ENCODE measurements at places on chromosomes 3 and 15.
A peak's percentile ranks its signal among the peaks of the same experiment; 100 is the strongest.

DNA sequence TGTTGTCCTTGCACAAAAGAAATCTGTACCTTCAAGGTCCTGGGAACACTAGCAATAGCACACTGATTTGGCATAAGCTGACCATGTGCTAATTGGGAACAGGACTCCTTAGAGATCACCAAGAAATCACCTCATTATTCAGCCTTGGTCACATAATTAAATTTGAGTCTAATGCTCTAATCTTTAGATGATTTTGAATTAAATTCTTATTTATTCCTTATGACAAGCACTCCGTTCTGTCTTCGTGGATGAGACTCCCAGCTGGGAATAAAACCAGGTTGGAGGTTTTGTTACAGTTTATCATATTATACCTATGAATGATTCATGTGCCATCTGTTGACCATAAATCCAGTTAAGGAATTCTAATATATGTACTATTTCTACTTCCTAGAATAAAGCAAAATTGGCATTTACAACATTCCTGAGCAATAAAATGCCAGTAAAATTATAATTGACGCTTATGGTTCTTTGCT is 162.2 kb downstream of the MYRIP start:
- H3K4me1 ChIP-seq: no peaks in the 10 kb centered on the region
- H3K27me3 ChIP-seq: no peaks in the 10 kb centered on the region
- H3K27ac ChIP-seq: no peak overlapping the region
- no peak for DNase-seq
- no peaks in the 10 kb centered on the region for H3K36me3 ChIP-seq

- no peaks in the 10 kb centered on the region for H3K4me1 ChIP-seq
- no peak overlapping the region for H3K27ac ChIP-seq
- H3K4me3 ChIP-seq: no peak overlapping the region
- H3K27me3 ChIP-seq: no peaks in the 10 kb centered on the region
These were observed 437.8 kb upstream of the AZI2 start for GRCh38 chr3:28786446-28786845.

GRCh38 chr3:100401674-100402041 is 319 bp downstream of the LNP1 start:
- H3K27ac ChIP-seq: peak overlapping the region; percentile 89
- no peaks in the 10 kb centered on the region for H3K27me3 ChIP-seq
- DNase-seq: peak; percentile 91

DNA sequence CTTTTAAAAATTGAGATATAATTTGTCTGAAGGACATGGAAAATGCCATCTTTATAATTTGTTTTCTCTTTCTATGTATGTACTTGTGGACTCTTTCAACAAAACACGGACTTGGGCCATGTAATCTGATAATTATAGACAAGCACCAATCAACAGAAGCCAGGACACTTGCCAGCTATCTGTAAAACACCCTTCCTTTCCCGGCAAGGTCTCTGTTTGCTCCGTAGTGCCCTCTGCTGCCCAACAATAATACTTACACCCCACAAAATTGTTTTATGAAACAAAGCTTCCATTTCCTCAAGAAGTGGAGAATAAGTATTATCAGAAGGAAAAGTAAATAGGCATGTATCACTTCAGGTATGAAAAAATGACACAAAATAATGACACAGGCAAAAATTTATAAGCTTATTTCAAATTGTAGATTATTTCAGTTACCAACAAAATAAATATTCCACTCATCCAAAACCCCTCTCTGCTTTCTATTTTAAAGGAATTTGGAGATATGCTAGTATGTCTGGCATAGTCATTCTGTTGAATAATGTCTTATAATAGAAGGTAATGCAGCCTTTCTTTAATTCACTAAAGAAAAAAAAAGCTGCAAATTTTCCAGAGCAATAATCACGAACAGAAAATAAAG is 32.8 kb downstream of the MYH15 start:
- DNase-seq: no peak
- H3K27me3 ChIP-seq: no peaks in the 10 kb centered on the region
- no peak overlapping the region for H3K4me3 ChIP-seq
- H3K36me3 ChIP-seq: no peaks in the 10 kb centered on the region
- H3K4me1 ChIP-seq: no peaks in the 10 kb centered on the region

- no peak for DNase-seq
- H3K27ac ChIP-seq: no peak overlapping the region
- H3K4me3 ChIP-seq: no peak overlapping the region
- H3K36me3 ChIP-seq: no peaks in the 10 kb centered on the region
These were observed 180.7 kb upstream of the LMCD1 start for GRCh38 chr3:8320711-8321458.

DNA sequence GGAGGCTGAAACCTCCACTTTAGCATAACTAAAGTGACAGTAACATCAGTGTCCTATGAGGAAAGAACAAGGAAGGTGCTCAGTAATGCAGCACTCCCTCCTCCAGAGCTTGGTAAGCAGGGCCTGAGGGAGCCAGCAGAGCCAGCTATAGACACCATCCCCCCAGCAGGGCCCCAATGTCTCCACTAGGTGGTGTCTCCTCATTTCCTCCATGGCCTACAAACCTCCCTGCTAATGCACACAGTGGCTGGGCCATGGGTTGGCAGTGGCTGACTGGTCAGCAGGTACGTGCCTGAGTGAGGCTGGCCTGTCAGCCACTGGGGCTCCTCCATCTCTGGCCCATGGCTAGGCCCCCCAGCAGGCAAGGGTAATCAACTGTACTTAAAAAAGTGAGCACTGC is 13.6 kb downstream of the MRPS25 start:
- no peak for DNase-seq
- no peak overlapping the region for H3K4me3 ChIP-seq
- no peaks in the 10 kb centered on the region for H3K27me3 ChIP-seq
- H3K4me1 ChIP-seq: peaks cover 8% of the 10 kb centered on the region

DNA sequence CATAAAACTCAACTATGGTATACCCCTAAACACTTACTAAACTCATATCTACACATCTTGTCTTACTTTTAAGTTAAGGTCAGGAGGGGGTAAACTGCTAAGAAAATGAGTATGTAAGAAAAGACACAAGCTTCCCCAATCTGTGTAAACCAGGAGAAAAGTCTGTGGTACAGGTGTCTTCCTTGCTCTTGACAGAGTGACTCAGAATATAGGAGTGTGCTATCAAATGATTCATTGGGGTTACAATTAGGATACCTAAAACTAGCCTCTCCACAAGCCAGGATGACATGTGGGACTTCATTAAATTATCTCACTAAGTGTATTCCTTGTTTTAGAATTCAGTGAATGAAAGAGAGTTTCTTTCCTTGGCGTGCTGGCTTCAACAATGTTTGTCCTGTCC is 274.8 kb downstream of the BBX start:
- DNase-seq: no peak
- H3K4me3 ChIP-seq: no peak overlapping the region
- peaks cover 50% of the 10 kb centered on the region for H3K36me3 ChIP-seq
- no peak overlapping the region for H3K27ac ChIP-seq

GRCh38 chr3:74789111-74789510 is 174.7 kb upstream of the CNTN3 start:
- no peaks in the 10 kb centered on the region for H3K4me1 ChIP-seq
- no peak overlapping the region for H3K4me3 ChIP-seq
- no peaks in the 10 kb centered on the region for H3K27me3 ChIP-seq
- no peaks in the 10 kb centered on the region for H3K36me3 ChIP-seq
- no peak overlapping the region for H3K27ac ChIP-seq
- DNase-seq: no peak

DNA sequence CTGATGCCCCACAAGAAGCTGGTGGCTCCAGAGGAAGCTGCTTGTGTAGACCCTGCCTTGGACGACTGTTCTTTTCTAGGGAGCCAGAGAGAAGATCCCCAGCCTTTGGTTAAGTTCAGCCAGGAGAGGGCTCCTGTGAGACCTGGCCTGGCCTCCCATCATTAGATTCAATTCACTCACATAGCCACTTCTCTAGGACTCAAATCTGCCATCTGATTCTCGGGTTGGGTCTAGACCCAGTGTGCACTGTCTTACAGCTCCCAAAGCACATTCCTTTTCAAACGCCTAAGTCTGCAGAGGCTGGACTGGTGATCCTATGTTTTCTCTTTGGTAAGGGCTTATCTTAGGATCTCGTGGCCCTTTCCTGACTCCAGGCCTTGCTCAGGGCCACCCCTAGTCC is 81.7 kb upstream of the NPHP3 start:
- no peak overlapping the region for H3K27ac ChIP-seq
- H3K4me1 ChIP-seq: peaks cover 18% of the 10 kb centered on the region
- H3K4me3 ChIP-seq: no peak overlapping the region

- DNase-seq: no peak
- no peak overlapping the region for H3K27ac ChIP-seq
- no peaks in the 10 kb centered on the region for H3K27me3 ChIP-seq
- H3K4me1 ChIP-seq: peaks cover 24% of the 10 kb centered on the region
- no peak overlapping the region for H3K4me3 ChIP-seq
These were observed 14.0 kb upstream of the LMAN1L start for GRCh38 chr15:74798388-74799254.

GRCh38 chr3:171802590-171802956 is 7.7 kb downstream of the PLD1 start:
- no peaks in the 10 kb centered on the region for H3K27me3 ChIP-seq
- H3K4me3 ChIP-seq: no peak overlapping the region
- DNase-seq: no peak
- H3K36me3 ChIP-seq: no peaks in the 10 kb centered on the region

DNA sequence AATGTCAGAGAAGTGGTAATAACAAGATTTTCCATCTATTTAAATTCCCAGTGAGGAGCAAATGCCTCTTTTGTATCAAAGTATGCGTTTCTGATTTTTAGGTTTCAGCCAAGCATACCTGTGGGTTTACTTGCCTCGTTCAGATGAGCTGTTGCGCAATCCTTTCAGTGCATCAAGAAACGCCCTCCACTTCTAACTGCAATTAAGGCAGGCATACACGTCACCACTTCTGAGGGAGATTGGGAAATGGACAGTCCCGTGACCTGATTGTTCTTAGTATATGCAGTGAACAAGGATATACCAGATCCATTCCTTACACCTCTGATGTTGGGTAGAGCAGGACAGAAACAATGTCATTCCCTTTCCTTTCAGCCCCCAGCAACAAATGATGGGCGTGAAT is 219.0 kb downstream of the ITPR1 start:
- H3K4me3 ChIP-seq: no peak overlapping the region
- no peaks in the 10 kb centered on the region for H3K27me3 ChIP-seq
- DNase-seq: no peak
- H3K4me1 ChIP-seq: peaks cover 15% of the 10 kb centered on the region
- peak overlapping the region; percentile 37 for H3K27ac ChIP-seq

GRCh38 chr3:30186741-30187219 is 419.6 kb upstream of the TGFBR2 start:
- H3K27ac ChIP-seq: no peak overlapping the region
- H3K4me3 ChIP-seq: no peak overlapping the region
- no peaks in the 10 kb centered on the region for H3K36me3 ChIP-seq

DNA sequence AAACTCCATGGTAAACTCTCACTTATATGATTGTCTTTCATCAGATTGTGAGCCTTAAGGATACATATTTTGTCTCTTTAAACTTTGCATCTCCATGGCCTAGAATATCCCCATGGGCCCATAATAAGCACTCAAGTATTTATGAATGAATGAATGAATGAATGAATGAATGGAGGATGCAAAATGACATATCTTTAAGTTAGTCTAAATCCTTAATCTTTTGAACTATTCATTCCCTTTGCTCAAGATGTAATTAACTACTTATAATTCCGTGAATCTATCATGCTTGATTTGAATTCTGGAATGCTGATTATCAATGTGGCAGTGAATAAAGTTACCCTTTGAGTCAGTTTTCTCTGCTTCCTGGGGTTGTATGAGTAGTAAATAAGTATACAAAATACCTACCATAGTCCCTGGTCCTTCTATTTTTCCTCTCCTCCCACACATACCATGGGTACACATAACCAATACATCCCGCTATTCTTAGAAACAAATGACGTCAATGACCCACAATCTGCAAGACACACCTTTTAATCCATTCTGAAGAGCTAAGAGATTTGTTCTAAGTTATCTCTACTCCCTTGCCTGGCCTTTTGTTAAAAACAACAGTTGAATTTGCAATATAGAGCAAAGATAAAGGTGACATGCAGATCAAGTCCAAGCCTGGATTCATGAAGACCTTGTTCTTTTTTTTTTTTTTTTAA is 94.5 kb downstream of the FBN1 start:
- H3K27ac ChIP-seq: no peak overlapping the region
- H3K27me3 ChIP-seq: no peaks in the 10 kb centered on the region
- no peak overlapping the region for H3K4me3 ChIP-seq
- peaks cover 82% of the 10 kb centered on the region for H3K4me1 ChIP-seq

GRCh38 chr3:145032791-145033190 is 1061.2 kb downstream of the DIPK2A start:
- H3K27me3 ChIP-seq: no peaks in the 10 kb centered on the region
- DNase-seq: no peak
- H3K4me3 ChIP-seq: no peak overlapping the region
- no peaks in the 10 kb centered on the region for H3K36me3 ChIP-seq

GRCh38 chr15:56817321-56818080 is 84.2 kb upstream of the ZNF280D start:
- no peaks in the 10 kb centered on the region for H3K36me3 ChIP-seq
- H3K4me3 ChIP-seq: no peak overlapping the region
- no peaks in the 10 kb centered on the region for H3K27me3 ChIP-seq
- H3K4me1 ChIP-seq: peaks cover 18% of the 10 kb centered on the region
- DNase-seq: no peak

- H3K27me3 ChIP-seq: no peaks in the 10 kb centered on the region
- DNase-seq: no peak
- H3K4me3 ChIP-seq: no peak overlapping the region
- peaks cover 20% of the 10 kb centered on the region for H3K4me1 ChIP-seq
These were observed 48.1 kb downstream of the COL8A1 start for GRCh38 chr3:99686469-99686868.

DNA sequence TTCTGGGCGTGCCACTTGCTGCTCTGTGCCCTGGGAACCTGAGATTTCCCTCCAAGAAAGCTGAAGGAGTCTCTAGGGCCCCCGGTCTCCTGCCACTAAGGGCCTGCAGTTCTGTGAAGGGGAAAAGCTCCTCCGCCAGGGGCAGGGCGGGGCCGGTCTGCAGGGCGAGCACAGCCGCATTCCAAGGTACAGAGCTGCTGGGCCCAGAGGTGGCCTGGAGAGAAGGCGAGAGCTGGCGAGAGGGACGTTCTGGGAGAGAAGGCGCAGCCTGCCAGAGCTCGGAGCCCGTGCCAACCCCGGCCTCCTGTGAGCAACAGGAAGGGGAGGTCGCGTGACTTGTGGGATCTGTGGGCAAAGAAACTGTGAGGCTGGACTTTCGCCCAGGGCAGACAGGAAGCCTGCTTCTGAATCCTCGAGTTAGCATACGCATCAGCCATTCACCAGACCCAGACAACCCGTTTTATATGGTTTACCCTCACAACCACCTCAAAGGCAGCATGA is 500.4 kb downstream of the SHQ1 start:
- no peaks in the 10 kb centered on the region for H3K27me3 ChIP-seq
- no peak overlapping the region for H3K4me3 ChIP-seq
- H3K27ac ChIP-seq: peak overlapping the region; percentile 13

- DNase-seq: no peak
- H3K27ac ChIP-seq: no peak overlapping the region
- H3K4me3 ChIP-seq: no peak overlapping the region
- no peaks in the 10 kb centered on the region for H3K27me3 ChIP-seq
- no peaks in the 10 kb centered on the region for H3K4me1 ChIP-seq
These were observed 124.6 kb downstream of the NTRK3 start for GRCh38 chr15:88131937-88132336.

- H3K4me3 ChIP-seq: no peak overlapping the region
- no peaks in the 10 kb centered on the region for H3K27me3 ChIP-seq
- peaks cover 25% of the 10 kb centered on the region for H3K4me1 ChIP-seq
- H3K36me3 ChIP-seq: no peaks in the 10 kb centered on the region
- no peak overlapping the region for H3K27ac ChIP-seq
These were observed 78.8 kb upstream of the CTNNB1 start for GRCh38 chr3:41120460-41120859.

GRCh38 chr3:149490260-149490971 is 15.9 kb downstream of the TM4SF4 start:
- H3K27ac ChIP-seq: no peak overlapping the region
- no peaks in the 10 kb centered on the region for H3K36me3 ChIP-seq
- no peak for DNase-seq

Measured in esophagus muscularis mucosa (tissue), 4 donors.